Fibroblast of the aortic adventitia (primary cell): ENCODE measurements at places on chromosomes 16 and 17. TPM values are rescaled to one million over a fixed set of nuclear protein-coding genes. Genes with fewer than 3 reads are reported as not detected.

TMIGD1 gene
- total RNA-seq, result not detected in 2 replicates

KRTAP3-1 gene
- total RNA-seq, result not detected in 2 replicates

SYNRG gene
- total RNA-seq, result 22.5 and 37.7 TPM in 2 replicates

CNGB1 gene
- total RNA-seq, result not detected in 2 replicates

FOXF1 gene
- 1.6 and 3.0 TPM in 2 replicates for total RNA-seq

PDXDC1 gene
- 59.4 and 61.0 TPM in 2 replicates for total RNA-seq

ABCA6 gene
- 192 and 340 TPM in 2 replicates for total RNA-seq

TMEM231 gene
- 6.4 and 13.9 TPM in 2 replicates for total RNA-seq

SLC47A2 gene
- 0.33 TPM in 1 of 2 replicates, not detected in the other for total RNA-seq

ABCC3 gene
- 1.4 and 12.5 TPM in 2 replicates for total RNA-seq

FBXW10B gene
- 0.27 TPM in 1 of 2 replicates, not detected in the other for total RNA-seq

FBXO39 gene
- 0.09 and 0.57 TPM in 2 replicates for total RNA-seq

FZD2 gene
- 1.8 and 16.4 TPM in 2 replicates for total RNA-seq

KRT13 gene
- not detected in 2 replicates for total RNA-seq

SMIM36 gene
- total RNA-seq, result not detected in 2 replicates

EPX gene
- not detected in 2 replicates for total RNA-seq

SMPD3 gene
- not detected in 2 replicates for total RNA-seq

TMEM220 gene
- 4.1 and 6.2 TPM in 2 replicates for total RNA-seq

BCL6B gene
- 0.41 and 0.45 TPM in 2 replicates for total RNA-seq

PRRT2 gene
- 7.7 and 32.0 TPM in 2 replicates for total RNA-seq

SLC22A31 gene
- not detected in 2 replicates for total RNA-seq

TBC1D26 gene
- 0.65 TPM in 1 of 2 replicates, not detected in the other for total RNA-seq

NTN3 gene
- 0.45 and 2.8 TPM in 2 replicates for total RNA-seq

GNG13 gene
- total RNA-seq, result not detected in 2 replicates

EFTUD2 gene
- total RNA-seq, result 79.9 and 81.2 TPM in 2 replicates

TSNAXIP1 gene
- total RNA-seq, result 0.99 and 1.8 TPM in 2 replicates

EFNB3 gene
- total RNA-seq, result 0.90 and 3.9 TPM in 2 replicates

KRT40 gene
- total RNA-seq, result not detected in 2 replicates

FAM171A2 gene
- 3.1 and 18.5 TPM in 2 replicates for total RNA-seq

HBQ1 gene
- total RNA-seq, result 0.63 TPM in 1 of 2 replicates, not detected in the other

MAP2K4 gene
- total RNA-seq, result 12.9 and 26.5 TPM in 2 replicates

MYH2 gene
- 0.25 TPM in 1 of 2 replicates, not detected in the other for total RNA-seq

ADCY9 gene
- total RNA-seq, result 11.2 and 23.6 TPM in 2 replicates

DOC2B gene
- total RNA-seq, result not detected in 2 replicates

GAS2L2 gene
- total RNA-seq, result not detected in 2 replicates

NPIPA1 gene
- total RNA-seq, result 47.7 and 52.7 TPM in 2 replicates

NKD1 gene
- 0.09 TPM in 1 of 2 replicates, not detected in the other for total RNA-seq

CSH2 gene
- not detected in 2 replicates for total RNA-seq

HOXB1 gene
- not detected in 2 replicates for total RNA-seq

CLEC18C gene
- total RNA-seq, result 0.09 and 0.90 TPM in 2 replicates

ACLY gene
- 64.1 and 159 TPM in 2 replicates for total RNA-seq

PHOSPHO1 gene
- 0.09 TPM in 1 of 2 replicates, not detected in the other for total RNA-seq

OR3A3 gene
- total RNA-seq, result not detected in 2 replicates

KRTAP17-1 gene
- total RNA-seq, result not detected in 2 replicates

CPHXL2 gene
- not detected in 2 replicates for total RNA-seq

KRTAP4-4 gene
- total RNA-seq, result not detected in 2 replicates

CACNG4 gene
- not detected in 2 replicates for total RNA-seq
